Calu3 (cell line): ENCODE measurements at places on chromosomes 7 and 10. TPM values are rescaled to one million over a fixed set of nuclear protein-coding genes. Genes with fewer than 3 reads are reported as not detected.
A peak's percentile ranks its signal among the peaks of the same experiment; 100 is the strongest.

DKK1 gene
- 122 and 145 TPM in 2 replicates for total RNA-seq

POU6F2 gene
- total RNA-seq: 0.54 and 0.64 TPM in 2 replicates

DNA sequence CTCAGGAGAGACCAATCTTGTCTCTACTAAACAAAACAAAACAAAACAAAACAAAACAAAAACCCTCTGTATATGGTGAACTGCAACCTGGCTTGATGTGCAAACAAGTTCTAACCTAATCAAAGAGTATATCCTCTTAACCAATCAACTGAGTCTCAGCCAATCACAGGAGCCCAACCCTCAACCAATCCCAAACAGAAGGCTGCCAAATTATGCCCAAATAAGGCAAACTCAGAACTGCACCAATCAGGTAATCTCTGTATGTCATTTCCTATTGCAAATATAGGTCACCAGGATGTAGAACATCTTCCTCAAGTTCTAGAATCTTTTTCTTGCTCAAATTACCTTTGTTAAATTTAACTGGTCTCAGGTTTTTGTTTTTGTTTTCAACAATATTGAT is 5.2 kb downstream of the FAM133B start:
- no peak for DNase-seq

DNA sequence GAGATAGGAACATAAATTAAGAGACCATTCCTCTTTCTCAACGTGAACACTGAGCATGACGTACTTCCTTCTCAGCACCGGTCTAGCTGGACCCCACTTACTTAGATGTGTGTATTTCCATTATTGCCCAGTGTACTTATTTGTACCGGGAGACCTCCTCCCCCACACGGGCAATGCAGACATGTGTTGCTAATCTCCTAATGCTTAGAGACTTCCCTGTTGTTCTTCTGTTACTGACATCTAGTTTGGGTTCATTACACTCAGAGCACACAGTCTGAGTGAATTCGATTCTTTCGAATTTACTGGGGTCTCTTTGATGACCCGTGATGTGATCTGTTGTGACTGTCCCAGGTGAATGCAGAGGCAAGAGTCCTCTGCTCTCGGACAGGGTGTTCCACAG is 260.0 kb downstream of the MAD1L1 start:
- DNase-seq: no peak

GIMAP4 gene
- not detected in 2 replicates for total RNA-seq

GRCh38 chr10:24438800-24439199 is 229.9 kb downstream of the KIAA1217 start:
- DNase-seq: no peak

GRCh38 chr10:45410807-45411606 is 37.0 kb downstream of the ALOX5 start:
- DNase-seq: no peak

DNA sequence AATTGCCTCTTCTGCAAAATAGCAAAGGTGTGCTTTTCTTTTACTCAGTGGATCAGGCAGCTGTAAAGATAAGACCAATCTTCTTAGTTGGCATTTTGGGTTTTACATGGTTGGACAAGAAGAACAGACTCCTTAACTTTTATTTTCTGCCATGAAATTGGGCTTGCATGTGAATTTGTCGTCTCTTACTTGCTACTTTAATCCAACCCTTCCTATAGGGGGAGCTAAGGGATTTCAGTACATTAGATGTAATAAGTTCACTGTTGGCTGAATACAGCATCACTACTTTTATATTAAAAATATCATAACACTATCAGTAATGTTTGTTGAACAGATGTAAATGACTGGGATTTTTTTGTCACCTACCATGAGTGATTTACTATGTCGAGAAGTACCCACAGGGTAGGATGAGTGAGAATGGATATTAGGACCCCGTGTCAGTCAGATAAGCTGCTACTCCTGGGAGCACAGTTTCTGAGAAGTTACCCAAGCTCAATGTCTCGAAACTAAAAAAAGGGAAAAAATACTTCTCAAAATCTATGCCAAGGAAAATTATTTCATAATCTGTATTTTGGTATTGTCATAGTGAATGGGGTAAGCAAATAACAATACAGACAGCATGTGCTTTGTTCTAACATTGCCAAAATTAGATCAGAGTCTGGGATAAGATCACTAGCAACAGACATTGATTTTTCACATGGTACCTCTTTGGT is 127.4 kb upstream of the AGR3 start:
- DNase-seq: no peak

CFAP69 gene
- total RNA-seq: 3.4 and 4.6 TPM in 2 replicates

- DNase-seq: no peak
Measured at GRCh38 chr7:30501264-30501663, 3.4 kb downstream of the GGCT start.

DNA sequence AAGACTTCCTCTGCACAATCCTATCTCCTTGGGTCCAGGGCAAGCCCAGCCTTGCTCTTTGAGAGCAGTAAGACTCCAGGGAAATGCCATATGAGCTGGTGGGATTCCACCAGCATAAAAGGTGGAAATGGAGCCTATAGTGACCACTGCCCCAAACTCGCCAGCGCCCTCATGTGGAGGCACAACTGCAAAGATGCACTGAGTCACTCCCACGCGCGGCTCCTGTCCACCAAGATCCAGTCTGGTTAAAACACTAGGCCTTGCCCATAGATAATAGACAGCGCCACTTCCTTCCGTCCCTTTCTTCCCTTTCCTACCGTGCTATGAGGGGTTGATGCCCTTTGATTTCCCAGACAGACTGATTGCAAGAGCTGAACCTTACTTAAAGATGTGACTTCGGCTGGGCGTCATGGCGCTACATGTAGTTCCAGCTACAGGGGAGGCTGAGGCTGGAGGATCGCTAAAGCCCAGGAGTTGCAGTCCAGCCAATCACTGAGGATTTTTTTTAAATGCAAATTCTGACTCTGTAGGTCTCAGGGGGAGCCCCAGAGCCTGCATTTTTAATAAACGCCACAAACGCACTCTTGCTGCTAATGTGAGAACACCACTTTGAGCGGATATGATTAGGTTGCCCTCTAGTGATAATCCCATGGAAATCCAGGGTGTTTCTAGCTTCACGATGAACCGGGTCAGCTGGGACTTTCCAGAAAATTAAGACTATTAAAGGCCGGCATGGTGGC is 136.5 kb downstream of the EPC1 start:
- peak; percentile 51 for DNase-seq

DNA sequence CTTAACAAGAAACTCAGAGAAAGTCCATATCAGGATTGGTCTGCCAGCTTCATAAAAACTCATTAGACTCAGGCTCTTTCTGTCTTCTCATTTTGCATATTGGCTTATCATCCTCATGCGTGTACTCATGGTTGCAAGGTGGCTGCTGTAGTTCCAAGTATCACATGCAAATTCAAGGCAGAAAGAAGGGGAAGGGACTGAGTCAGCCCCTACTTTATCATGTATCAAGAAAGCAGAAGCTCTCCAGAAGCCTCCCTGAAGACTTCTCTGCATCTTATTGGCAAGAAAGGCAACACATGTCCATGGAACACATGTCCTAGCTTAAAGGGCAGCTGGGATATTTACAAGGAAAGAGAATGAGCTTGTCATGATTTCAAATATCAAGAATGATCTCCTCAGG is 19.4 kb upstream of the EZH2 start:
- DNase-seq: no peak

HMX3 gene
- not detected in 2 replicates for total RNA-seq

GRCh38 chr7:15476531-15476918 is 85.3 kb downstream of the AGMO start:
- DNase-seq: no peak

GRCh38 chr7:143367972-143368371 is 5.5 kb upstream of the FAM131B start:
- DNase-seq: peak; percentile 93

DNA sequence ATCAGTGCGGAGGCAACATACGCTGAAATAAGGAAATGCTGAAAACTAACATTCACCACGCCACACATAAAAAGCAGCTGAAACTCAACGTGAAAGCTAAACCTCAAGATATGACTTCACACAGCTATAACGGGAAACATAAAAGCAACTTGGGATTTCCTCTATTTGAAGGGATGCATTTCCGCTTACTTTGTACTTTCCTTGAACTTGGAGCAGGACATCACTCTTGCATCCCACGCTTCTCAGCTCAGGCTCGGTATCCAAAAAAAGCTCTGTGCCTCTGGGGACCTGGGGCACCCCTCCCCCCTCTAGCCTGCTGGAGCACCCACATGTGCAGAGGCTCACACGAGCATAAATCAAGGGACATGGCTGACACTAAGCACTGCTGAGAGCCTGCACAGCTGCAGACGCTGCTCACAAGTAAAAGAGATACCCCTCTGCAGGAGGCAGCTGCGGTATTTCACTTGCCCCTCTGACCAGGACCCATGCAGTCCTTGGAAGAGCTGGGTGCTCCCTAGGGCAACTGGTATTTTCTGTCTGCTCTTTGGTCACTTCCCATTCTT is 34.2 kb downstream of the PARD3 start:
- no peak for DNase-seq

DNA sequence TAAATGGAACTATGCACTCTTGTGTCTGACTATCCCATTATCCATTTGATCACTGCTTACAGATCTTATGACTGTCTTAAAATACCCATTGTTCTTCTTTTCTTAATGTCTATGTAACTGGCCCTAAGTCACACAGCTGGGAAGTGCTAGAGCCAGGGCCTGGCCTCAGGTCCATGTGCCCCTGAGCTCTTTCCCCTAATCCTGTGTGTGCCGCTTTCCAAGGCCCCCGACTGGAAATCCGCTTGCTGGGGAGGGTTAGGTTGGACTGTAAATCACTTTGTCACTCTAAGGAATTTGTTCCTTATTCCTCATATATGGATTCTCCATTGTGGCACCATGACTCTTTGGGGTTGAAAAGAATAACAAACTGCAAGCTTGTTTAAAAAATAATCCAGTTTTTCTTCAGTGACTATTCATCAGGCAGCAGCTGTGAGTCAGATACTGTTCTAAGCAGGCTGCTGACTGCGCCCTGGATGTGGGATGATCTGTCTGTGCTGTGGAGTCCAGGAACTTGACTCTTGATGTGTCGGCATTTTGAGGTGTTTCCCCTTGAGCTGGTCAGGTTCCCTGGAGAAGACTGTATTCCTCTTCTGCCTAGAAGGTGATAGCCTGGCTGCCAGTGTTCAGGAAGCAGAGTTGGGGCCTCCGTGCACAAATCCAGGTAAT is 236.3 kb downstream of the SDK1 start:
- DNase-seq: no peak
